Stimulated activated CD8-positive, alpha-beta memory T cell treated with anti-CD3 and anti-CD28 coated beads, Interleukin-7, amount 100 ng/mL, for 1 hour (primary cell): ENCODE measurements at places on chromosomes 16 and 17.

DNA sequence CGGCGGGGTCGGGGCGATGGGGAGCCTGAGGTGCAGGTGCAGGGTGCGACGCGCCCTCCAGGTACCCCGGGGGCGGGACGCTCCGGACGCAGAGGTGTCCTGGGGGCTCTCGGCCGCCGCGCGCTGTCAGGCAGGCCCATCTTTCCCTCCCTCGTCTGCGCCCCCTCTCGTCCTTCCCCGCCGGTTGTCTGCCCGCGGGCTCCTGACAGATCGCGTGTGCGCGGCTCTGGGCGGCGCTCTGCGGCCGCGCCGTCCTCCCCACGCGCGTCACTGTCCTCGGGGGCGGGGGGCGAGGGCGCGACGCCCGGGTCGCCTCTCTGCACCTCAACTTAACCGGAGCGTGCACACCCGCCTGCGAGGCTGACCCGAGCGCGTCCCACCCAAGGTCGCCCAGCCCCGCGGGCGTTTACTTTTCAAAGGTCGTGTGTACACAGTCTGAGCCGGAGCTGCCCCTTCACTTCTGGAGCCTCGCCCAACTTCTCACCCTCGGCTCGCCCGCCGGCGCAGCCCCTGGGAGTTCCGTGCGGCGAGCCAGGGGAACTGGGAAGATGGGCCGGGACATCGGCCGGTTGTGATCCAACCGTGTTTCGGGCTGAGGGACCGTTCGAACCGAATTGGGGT, 512 bp downstream of the AKAP1 start:
- DNase-seq = peak; percentile 17

DNA sequence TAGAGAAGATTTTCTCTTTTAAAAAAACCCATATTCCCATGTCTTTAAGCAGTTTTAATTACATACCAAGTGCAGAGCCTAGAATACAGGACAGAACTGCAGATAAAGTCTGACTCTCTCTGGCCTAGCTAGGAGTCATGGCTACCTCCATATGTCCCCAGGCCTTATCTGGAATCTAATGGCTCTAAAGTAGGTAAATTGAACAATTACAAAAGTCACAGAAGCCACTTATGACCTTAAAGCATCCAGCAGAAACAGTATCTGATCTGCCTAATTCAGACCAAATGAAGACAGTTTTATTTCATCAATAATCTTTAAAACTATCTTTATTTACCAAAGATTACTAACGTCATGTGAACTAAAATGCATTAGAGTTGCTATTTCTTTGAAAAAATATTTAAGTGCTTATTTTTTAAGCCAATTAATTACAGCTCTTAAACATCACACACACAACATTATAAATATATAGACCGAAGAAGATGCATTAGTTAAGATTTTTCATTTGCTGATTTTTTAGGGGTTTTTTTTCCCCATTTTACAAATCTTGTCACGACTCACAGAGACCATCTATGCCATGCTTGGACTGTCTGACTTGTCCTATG, 28.7 kb downstream of the PMM2 start:
- DNase-seq = no peak

GRCh38 chr17:74502861-74503260, 28.4 kb downstream of the CD300LB start:
- DNase-seq = no peak

GRCh38 chr16:53905028-53905427, 201.1 kb downstream of the FTO start:
- no peak for DNase-seq

DNA sequence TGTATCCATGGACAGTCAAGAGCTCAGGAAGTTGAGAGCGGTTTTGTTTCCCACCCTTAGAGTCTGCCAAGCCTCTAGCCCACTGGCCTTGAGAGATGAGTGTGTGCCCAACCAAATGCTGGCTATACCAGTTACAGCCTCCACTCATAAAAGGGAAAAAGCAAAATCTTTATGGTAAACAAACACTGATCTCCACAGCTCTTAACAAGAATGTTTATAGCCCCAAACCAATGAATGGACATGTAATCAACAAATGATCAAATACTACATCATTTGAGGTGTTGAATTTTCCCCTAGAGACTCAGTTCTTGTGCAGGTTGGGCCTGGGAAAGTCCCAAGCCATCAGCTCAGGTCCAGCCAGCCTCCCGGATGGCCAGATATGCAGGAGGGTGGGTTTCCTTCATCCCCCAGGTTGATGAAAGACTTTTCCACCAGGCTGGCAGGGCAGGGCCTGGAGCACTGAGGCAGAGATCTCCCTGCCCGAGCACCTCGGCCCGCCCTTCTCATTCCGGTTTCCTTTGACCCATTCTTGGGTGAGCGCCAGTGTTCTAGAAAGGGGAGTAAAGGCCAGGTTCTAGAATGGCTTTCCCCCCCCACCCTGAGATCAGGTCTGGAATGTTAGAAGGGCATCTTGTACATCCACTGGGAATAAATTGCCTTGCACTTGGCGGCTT, 3.9 kb upstream of the EFTUD2 start:
- DNase-seq = no peak

- DNase-seq = no peak
Measured at GRCh38 chr17:17181666-17182597, 24.2 kb downstream of the PLD6 start.

DNA sequence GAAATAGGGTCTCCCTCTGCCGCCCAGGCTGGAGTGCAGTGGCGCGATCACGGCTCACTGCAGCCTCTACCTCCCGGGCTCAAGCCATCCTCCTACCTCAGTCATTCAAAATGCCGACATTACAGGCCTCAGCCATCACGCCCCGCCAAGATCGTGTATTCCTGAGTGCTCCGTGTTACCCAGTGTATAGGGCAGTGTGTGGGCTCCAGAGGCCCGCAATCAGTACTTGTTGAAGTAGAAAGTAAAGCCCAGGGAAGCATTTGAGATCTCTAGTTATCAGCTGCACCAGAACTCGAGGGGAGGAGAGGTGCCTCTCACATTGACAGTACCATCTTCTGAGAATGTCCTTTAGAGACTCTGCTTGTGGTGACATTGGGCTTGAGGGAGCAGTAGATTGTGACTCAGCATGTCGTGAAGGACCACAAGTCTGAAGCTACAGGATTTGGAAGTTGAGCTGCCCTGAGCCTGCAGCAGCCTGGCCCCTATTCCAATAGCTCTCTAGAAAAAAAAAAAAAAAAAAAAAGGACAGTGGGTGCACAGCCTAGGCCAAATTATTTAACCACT, 1.1 kb upstream of the PRPSAP1 start:
- DNase-seq = no peak
